ENCODE measurements at places on chromosomes 12 and 14. TPM values are rescaled to one million over a fixed set of nuclear protein-coding genes. Genes with fewer than 3 reads are reported as not detected.

Gene SLC39A5
- 0.44 TPM for total RNA-seq

Gene CACNA2D4
- 7.2 TPM for total RNA-seq

Gene CACNA1C
- 0.14 TPM for total RNA-seq

Gene CHGA
- total RNA-seq: not detected

Gene CCDC184
- 0.32 TPM for total RNA-seq

Gene TMEM63C
- 2.1 TPM for total RNA-seq

Gene DYNC1H1
- 335 TPM for total RNA-seq

Gene FBLN5
- 3.0 TPM for total RNA-seq

Gene NKX2-1
- total RNA-seq: not detected

Gene FGF23
- not detected for total RNA-seq
